T-helper 2 cell treated with Interferon-gamma antibody and Interleukin-4, amounts not matched to agents 5 μg/mL and 100 μg/mL, for 36 hours (primary cell): ENCODE measurements at places on chromosomes 16 and 17.

DNA sequence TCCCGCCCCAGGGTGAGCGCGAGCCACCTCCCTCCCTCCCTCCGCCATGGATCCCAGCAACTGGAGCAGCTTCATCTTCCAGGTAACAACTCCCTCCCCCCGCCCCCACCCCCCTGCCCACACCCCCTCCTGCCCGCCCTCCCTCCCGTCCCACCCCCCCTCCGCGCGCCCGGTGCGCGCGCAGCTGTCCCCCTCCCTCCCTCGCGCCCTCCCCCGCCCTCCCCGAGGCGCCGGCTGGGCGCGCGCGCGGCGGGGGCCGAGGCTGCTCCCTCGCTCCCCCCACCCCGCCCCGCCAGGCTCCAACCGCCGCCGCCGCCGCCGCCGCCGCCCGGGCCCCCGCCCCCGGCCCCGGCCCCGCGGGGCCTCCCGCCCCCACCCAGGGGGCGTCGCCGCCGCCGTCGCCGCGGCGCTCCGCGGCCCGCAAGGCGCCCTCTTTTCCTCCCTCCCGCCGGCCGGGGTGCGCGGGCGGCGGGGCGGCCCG, at the start of gene MAZ:
MAZ (plus strand) TSS at position 431 of the 481 bp plus-strand sequence. CDS start 173 bp downstream, outside the sequence.
- peak; percentile 69 for DNase-seq

- DNase-seq, result peak; percentile 54
These were observed 34.4 kb upstream of the PRKCB start for GRCh38 chr16:23801378-23801777.

DNA sequence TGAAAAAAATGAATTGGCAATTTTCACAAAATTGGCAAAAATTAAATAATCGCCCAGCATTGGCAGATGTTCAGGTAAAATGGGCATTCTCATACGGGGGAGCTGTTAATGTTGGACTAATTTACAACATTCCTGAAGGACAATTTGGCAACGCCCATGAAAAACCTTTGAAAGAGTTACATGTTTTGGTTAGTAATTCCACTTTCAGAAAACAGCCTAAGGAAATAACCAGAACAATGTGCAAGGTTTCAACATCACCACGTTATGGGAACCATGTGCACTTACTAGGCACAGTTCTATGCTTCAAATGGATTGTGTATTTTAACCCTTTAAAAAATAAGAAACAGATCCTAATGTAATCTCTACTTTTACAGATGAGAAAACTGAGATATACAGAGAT, 62.7 kb downstream of the CDYL2 start:
- DNase-seq, result no peak

GRCh38 chr16:31458073-31458843, 1.0 kb upstream of the ARMC5 start:
- peak; percentile 54 for DNase-seq

DNA sequence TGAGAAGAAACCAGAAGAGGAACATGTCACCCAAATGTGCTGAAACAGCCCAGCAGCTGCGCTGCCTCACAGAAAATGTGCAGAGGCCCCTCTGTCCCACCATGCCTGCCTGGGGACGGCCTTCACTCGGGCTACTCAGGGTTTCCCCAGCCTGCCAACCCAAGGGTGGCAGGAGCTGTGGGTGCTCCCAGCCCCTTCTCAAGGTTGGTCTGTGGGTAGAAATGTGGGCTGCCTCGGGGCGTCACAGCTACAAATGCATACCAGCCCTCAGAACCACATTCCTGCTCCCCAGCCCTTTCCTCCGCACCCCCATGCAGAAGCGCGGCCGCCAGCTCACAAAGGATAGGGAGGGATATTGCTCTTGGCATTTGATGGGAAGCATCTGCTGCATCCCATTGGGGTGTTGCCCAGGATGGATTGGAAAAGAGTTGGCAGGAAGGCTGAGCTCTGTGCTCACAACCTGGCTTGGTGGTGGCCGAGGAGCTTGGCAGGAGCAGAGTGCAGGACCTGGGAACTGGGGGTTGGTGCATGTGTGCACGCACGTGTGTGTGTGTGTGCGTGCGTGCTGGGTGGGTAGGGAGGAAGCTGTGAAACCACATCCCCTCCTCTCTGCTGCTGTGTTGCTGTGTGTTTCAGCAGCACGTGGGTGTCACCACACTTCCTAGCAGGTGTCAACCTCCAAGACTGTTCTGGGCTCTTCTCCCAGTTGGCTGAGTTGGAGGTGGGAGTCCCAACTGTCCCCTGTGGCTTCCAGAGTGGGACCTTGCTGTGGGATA, 304.4 kb downstream of the SEC14L1 start:
- peak; percentile 84 for DNase-seq

GRCh38 chr16:84367297-84367680, 1.0 kb upstream of the ATP2C2 start:
- no peak for DNase-seq

- DNase-seq, result no peak
These were observed 477 bp downstream of the MTHFSD start for GRCh38 chr16:86554599-86554916.

DNA sequence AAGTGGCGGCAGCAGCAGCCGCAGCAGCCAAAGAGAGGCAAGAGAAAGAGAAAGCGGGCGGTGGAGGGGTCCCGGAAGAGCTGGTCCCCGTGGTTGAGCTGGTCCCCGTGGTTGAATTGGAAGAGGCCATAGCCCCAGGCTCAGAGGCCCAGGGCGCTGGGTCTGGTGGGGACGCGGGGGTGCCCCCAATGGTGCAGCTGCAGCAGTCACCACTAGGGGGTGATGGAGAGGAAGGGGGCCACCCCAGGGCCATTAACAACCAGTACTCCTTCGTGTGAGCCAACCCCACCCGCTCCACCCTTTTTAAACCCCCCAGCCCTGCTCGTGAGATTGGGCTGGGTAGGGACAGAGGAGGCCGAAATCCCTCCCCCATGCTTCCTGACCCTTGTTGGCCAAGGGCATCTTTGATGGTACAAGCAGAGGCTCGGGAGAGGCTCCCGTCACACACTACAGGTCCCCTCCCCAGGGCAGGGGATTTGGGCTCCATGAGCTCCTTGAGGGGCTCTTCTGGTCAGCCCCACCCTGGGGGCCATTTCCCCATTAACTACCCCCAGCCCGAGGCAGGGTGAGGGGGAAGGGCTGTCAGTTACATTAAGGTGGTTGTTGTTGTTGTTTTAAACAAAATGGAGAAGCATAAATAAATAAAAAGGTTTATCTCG, 4.6 kb upstream of the ATP2A1 start:
- DNase-seq, result peak; percentile 27

DNA sequence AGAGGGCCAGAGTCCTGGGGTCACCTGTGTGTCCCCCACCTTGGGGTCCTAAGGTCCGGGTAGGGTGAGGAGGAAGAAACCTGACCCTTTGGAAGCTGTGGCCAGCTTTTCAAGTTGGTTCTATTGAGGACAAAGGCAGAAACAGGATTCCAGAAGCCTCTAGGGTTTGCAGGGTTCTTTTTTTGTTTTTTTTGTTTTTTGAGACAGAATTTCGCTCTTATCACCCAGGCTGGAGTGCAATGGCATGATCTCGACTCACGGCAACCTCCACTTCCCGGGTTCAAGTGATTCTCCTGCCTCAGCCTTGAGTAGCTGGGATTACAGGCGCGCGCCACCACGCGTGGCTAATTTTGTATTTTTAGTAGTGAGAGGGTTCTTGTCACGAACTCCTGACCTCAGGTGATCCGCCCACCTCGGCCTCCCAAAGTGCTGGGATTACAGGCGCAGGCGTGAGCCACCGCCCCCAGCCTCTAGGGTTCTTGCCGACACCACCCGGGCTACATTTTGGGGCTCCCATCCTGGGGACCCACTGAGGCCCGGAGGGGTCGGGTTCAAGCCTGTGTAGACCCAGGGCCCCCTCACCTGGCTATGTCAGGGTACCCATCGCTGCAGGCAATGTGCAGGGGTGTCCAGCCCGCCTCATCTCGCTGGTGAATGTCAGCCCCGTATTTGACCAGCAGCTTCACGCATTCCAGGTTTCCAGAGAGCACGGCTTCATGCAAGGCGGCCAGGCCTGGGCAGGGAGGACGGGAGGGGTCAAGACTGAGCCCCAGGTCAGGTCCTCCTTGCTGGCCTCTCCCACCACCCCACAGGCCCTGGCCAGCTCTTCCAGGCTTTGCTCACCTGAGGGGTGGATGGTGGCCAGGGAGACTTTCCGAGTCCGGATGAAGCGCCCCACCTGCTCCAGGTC, 674 bp downstream of the PPP1R27 start:
- DNase-seq, result no peak

DNA sequence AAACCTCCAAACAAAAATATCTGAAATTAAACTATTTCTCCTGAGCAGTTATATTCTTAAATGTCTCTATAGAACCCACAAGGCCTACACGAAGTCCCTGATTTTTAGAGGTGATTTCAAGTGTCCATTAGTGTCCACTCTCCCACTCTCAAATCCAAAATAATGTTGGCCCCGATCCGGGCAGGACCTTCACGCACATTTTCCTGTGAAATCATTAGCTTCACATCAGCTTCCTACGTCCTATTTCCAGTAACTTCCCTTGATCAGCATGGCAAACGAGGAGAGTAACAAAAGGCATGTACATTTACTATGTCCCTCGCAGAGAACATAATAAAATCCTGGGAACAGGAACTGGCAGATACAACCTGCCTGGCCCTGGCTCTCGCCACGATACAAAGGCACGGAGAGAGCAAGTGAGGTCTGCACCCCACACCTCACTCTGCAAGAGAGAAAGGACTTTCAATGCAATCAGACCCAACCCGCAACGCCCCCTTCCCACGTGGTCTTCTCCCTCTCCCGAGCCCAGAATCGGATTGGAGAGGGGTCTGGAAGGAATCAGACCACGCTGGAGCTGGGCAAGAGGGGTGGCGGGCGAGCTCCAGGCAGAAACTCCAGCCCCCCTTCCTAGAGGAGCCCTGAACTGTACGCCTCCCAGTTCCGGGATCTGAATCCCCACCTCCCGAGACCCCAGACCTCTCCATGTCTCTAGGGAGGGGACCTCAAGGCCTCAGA, 17.5 kb upstream of the C17orf78 start:
- peak; percentile 33 for DNase-seq

GRCh38 chr17:3989041-3989886, 25.0 kb upstream of the ATP2A3 start:
- DNase-seq, result no peak

DNA sequence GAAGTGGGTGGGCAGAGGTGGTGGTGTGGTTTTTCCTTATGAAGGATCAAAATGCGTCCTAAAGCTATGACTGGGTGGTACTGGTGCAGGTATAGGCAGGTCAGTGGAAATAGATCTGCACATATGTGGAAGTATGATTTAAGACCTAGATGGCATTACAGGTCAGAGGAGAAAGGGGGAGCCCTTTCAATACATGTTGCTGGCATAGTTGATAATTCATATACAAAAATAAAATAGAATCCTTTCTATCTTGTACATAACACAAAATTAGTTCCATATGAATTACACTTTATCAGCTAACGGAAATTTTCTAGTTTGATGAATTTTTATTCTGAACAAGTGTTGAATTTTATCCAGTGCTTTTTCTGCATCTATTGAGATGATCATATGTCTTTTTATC, 20.8 kb upstream of the PIK3R5 start:
- no peak for DNase-seq
